ENCODE measurements at places on chromosomes 6 and 20. TPM values are rescaled to one million over a fixed set of nuclear protein-coding genes. Genes with fewer than 3 reads are reported as not detected.
A peak's percentile ranks its signal among the peaks of the same experiment; 100 is the strongest.

GRCh38 chr20:18362916-18363315 lies 74.6 kb downstream of the ZNF133 start:
- no peak for DNase-seq

- no peak for DNase-seq
Observed at GRCh38 chr20:47960769-47961541, 175.7 kb upstream of the SULF2 start.

- DNase-seq: peak; percentile 70
Observed at GRCh38 chr20:3209257-3209945, at the start of gene ITPA. Gene ITPA (plus strand): TSS chr20:3209498. CDS start chr20:3209552, 54 bp downstream.

- no peak for DNase-seq
Observed at GRCh38 chr20:62624325-62624690, 18.0 kb upstream of the SLCO4A1 start.

- no peak for DNase-seq
Observed at GRCh38 chr20:37907677-37908401, 4.9 kb downstream of the VSTM2L start.

- DNase-seq: no peak
Observed at GRCh38 chr6:23951691-23952090, 174.3 kb upstream of the NRSN1 start.

DNA sequence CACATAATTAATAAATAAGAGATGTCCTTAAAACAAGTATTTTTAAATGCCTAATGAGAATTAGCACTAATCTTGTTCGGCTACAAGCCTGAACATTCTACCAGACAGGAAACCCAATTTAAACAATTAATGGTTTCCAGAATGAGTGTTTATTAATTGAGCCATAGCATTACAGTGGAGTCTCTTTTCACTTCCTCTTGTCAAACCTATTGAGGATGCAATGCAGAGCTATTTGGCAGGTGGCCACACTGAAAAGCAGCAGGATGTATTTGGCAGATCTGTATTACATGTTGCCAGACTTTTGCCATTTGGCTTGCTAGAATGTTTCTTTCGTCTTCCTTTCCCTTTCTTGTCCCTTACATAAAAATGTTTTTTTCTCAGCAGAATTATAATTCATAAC lies 475.2 kb upstream of the MARCKS start:
- DNase-seq: peak; percentile 51

GRCh38 chr6:133404151-133404550 lies 163.0 kb downstream of the EYA4 start:
- DNase-seq: no peak

DNA sequence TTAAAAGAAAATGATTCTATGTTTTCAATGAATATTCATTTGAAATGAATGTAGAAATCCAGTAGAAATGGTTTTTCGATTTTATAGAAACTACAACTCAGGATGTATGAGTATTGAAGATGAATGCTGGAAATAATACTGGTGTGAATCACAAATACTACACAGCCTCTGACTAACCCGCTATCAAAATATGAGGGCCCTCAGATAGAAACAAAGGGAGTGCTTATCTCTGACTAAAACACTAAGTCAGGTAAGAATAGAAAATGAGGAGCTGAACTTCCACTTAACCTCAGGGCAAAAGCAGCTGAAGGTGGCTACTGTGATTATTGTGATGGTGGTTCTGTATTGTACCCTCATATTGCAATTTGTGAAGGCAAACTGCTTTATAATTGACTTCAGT lies 220.9 kb upstream of the RNF217 start:
- DNase-seq: no peak

KIAA1755 gene
- total RNA-seq: not detected

GUCA1A gene
- not detected for total RNA-seq

PEX3 gene
- 31.1 TPM for total RNA-seq

Data from B cell (primary cell).